ENCODE measurements at places on chromosomes 3 and 15. TPM values are rescaled to one million over a fixed set of nuclear protein-coding genes. Genes with fewer than 3 reads are reported as not detected.

DNA sequence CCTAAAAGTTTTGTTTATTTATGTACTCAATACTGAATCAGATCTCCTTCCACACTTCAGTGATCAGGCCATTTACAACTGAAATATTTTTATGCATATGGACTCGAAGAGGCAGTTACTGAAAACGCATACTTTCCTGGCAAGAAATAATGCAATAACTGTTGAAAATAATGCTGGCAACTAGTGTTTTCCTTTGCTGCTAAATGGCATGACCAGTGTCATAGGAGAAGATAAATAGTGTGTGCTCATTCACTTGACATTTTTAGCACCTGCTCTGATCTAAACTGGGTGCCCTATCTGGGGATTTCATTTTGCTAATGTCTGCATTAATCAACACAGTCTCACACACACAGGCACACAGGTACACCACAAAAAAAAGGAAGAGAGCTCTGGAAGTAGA, 695.2 kb downstream of the TUSC7 start:
- no peak overlapping the region for H3K4me3 ChIP-seq
- no peaks in the 10 kb centered on the region for H3K27me3 ChIP-seq
- no peak overlapping the region for H3K27ac ChIP-seq
- no peaks in the 10 kb centered on the region for H3K36me3 ChIP-seq
- H3K4me1 ChIP-seq: no peaks in the 10 kb centered on the region

DNA sequence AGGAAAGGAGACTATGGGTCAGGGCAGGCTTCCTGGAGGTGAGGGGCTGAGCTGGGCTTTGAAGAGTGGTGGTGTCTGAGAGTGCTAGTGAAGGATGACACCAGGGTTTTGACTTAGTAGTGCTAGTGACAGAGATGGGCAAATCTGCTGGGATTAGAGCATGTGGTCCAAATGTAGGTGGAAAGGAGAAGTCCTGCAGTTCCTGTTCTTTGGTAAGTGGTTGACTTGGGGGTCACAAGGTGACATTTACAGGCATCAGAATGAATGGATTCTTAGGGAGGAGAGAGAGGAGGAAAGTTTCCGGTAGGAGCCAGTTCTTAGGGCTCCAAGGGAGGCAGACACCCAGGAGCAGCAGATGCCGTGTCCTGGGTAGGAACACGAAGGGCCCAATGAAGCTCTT, 796 bp upstream of the DOCK3 start:
- no peaks in the 10 kb centered on the region for H3K36me3 ChIP-seq
- peak; percentile 13 for DNase-seq
- H3K4me3 ChIP-seq: no peak overlapping the region
- peaks cover 8% of the 10 kb centered on the region for H3K4me1 ChIP-seq

DNA sequence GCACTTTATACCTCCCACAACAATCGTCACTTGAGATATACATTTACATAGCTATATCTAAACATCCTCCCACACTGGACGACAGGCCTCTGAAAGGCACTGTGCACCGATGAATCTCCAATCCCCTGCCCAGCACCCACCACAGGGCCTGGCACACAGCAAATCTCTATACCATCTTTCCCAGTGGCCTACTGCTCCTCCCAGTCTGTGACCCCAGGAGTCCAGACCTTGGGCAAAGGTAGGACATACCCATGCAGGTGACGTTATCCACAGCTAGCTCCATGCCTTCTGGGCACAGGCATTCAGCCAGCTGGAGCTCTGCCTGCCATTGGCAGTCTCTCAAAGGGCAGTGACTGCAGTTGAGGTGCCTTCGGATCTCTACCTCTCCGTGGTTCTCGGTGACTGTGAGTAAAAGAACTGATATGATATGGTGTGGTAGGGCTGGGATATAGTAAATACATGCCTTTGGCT, 5.8 kb downstream of the LTK start:
- no peak overlapping the region for H3K4me3 ChIP-seq
- no peak for DNase-seq
- H3K27me3 ChIP-seq: peaks cover 19% of the 10 kb centered on the region

DNA sequence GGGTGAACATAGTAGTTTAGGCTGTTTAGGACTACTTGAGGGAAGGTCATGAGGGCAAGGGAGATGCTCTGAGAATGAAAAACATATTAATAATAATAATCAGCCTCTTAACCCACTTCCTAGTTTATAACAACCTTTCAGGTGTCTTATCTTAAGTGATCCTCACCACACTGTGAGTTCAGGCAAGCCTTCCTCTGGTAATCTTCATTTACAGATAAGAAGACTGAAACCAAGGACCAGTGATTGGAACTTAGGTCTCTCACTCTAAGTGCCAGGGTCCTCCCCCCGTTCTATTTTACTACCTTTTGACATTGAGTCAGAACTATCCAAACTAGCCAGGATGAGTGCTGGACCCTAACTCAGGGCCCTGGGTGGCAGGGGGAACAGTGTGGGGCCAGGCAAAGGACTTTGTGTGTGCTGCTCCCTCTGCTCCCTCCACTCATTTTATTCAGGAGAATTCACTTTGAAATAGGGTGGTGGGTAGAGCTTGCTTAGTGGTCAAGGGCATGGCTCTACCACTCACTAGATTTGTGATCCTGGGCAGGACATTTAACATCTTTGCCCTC, 5.7 kb downstream of the NUTM1 start:
- no peaks in the 10 kb centered on the region for H3K36me3 ChIP-seq
- H3K4me1 ChIP-seq: no peaks in the 10 kb centered on the region
- no peaks in the 10 kb centered on the region for H3K27me3 ChIP-seq
- DNase-seq: no peak

The CCDC13 gene
- total RNA-seq: 0.38 TPM

GRCh38 chr3:188782613-188783124, 389.1 kb upstream of the TPRG1 start:
- H3K4me3 ChIP-seq: no peak overlapping the region
- H3K27me3 ChIP-seq: no peaks in the 10 kb centered on the region
- peaks cover under 1% of the 10 kb centered on the region for H3K4me1 ChIP-seq
- H3K27ac ChIP-seq: no peak overlapping the region

The COLQ gene
- 3.5 TPM for total RNA-seq

The CCR9 gene
- 7.4 TPM for total RNA-seq

The SLC35G2 gene
- 0.14 TPM for total RNA-seq

The SLC12A1 gene
- not detected for total RNA-seq

All from CD4-positive, alpha-beta T cell (primary cell).